ENCODE measurements at places on chromosomes 5 and 9.

DNA sequence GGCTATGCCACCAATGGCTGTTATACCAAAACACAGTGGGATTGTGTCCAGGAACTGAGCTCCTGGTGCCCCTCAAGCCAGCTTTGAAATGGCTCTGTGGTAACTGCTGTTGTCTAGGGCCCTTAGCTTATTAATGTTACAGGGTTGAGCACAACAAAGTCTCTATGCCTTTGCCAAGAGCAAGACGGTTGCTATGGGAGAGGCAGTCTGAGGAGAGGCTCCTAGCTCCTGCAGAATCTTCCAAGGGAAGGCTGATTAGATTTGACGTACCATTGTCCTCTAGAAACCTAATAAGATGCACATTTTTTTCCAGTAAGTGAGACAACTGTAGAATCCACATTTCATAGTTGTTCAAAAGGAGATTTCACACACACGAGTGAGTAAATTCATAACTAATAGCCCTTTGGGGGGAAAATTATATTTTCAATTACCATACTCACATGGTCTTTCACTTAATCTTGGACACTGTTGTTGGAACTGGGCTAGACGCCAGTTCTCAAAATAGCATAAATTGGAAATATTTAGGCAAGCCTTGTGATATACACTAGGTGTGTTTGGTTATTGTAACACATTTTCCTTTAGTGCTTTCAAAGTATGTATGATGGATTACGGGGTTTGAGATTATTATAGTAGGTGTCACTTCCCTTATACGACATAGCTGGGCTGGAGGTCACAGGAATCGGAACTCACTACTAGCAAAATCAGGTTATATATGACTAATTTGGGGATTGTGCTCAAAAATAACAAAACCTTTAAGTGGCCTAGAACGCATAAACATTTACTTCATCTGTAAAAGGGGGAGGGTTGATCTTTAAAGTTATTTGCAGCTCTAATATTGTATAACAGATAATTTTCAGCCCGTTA is 186.3 kb upstream of the EGFLAM start:
- DNase-seq, result no peak

GRCh38 chr9:23526806-23527205 is 299.2 kb downstream of the ELAVL2 start:
- no peak for DNase-seq

GRCh38 chr9:121107881-121108280 is 33.1 kb downstream of the CNTRL start:
- no peak for DNase-seq

DNA sequence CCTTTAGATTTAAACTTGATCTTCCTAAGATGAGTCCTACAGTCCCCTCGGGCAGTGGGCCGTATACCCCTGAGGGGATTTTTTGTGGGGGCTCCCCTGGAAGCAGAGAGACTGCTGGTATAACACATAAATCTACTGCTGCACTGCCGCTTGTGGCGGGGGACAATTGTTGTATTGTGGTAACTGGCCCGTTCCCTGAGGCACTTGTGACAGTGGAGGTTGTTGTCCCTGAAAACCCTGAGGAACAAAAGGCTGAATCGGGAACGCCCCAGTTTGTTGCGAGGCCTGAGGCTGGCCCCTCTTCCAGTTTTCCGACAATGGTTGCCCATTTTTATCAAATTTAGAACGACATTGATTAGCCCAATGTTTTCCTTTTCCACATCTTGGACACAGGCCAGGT is 4.7 kb upstream of the TMEM141 start:
- no peak for DNase-seq

DNA sequence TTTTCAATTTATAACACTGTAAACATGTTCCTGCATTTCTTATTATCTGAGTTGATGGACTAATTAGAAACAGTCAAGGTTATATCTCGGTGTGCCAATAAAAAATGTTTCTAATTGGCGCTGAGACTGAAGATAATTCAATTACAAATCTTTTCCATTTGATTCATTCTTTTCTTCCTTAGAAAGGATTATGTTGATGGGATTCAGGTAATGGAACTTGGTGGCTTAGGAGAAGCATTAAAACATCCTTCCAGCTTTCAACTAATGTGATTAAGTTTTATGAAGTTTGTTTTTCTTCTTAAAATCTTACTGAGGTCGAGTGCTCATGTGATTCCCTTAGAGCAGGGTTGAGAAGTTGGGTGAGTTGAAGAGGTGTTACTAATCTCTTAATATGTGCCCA is 1015.3 kb downstream of the NR2F1-AS1 start:
- no peak for DNase-seq

DNA sequence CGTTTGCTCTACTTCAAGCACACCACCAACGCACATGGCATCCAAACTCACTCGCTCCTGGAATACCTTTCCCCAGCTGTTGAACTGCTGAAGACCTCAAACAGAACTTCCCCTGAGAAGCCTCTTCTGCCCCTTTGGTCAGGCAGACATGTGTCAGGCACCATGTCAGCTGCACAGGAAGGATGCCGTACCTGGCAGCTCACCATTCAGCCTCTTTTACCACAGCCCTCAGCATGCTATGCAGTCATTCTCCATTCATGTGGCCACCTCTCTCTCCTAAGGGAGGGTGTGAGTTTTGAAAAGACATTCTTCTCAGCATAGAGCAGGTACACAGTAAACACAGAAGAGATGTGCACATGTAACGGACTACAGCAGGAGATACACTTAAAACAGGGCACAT is 14.2 kb downstream of the IL4 start:
- DNase-seq, result peak; percentile 41

GRCh38 chr9:101398068-101398929 is at the start of the genes MRPL50 and ZNF189:
Gene MRPL50 (minus strand): TSS chr9:101398618. CDS start chr9:101398592, 26 bp downstream.
Gene ZNF189 (plus strand): TSS chr9:101398851. CDS start chr9:101399157, 306 bp downstream.
- DNase-seq, result peak; percentile 95

DNA sequence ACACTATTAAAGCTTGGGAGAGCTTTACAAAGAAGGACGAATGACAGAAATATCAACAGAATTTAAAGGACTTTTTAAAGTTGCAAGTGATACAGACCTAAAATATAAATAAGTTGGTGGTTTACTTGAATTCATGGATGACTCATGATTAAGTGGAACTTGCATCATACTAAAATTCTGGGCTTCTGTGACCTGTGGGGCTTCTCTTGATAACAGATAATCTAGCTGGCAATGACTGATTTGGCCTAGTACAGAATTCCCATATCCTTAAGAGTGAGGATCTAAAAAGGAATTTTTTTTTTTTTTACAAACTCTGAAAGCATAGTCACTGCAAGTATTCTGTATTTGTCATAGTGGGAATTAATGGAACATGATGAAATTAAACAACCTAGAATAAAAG is 543.7 kb upstream of the SGCD start:
- no peak for DNase-seq

GRCh38 chr9:77938163-77938562 is 93.4 kb downstream of the GNAQ start:
- no peak for DNase-seq

DNA sequence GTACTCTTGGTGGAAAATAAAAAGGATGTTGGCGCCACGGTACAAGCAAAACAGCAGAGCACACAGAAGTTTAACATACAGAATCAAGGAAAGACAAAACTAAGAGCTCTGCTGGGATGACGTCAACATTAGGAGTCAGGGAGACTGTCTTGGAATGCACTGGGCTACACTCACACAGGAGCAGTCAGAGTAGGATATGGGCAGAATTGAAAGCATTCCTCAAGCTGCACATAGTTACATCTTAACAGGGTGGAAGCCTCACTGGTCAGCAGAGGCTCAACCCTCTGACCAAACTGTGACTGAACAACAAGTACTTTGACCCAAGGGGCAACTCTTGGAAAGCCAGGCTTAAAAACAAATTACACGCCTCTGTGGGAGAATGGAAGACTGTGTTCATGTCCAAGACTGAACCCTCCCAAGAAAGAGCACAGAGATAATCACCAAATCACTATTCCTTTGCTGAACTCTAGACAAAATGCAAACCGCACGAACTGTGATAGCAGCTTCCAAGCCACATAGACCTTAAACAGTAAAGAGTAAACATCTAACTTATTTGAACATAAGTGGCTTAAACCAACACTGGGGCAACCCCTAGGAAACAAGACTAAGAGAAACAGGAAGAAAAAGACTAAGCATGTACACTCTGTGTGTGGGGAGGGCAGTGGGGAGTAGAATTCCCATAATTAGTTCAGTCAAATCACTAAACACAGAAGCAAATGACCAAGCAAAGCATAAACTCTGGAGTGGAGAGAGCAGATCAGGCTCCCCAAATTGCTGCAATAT is 772.7 kb downstream of the PRELID2 start:
- no peak for DNase-seq

- no peak for DNase-seq
Observed at GRCh38 chr5:62576570-62577170, 1.9 kb upstream of the LRRC70 start.

- no peak for DNase-seq
Observed at GRCh38 chr5:98320343-98320742, 453.1 kb upstream of the RGMB start.

DNA sequence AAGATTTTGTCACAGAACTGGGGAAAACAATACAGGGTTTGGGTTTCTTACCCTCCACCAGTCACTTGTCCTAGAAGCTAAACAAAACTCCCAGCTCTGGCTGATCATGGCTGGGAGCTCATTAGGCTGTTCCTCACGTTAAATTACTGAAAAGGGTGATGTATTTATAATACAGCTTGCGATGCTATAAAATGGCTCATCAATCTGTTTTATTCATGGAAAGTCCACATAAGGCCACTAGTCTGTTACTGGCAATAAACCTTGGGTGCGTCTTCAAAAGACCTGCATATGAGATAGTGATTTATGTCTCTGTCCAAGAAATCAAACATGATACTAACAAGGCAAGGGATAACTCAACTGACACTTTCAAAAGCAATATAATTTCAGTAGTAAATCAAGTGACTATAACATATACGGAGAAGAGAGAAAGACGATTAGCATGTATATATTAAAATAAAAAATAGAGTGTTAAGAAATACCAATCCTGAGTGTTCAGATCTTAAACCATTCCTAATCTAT is 219.0 kb downstream of the BNC2 start:
- DNase-seq, result no peak

- DNase-seq, result no peak
Observed at GRCh38 chr5:171703146-171703545, 82.5 kb upstream of the SMIM23 start.

GRCh38 chr9:130782886-130783530 is 52.0 kb upstream of the ABL1 start:
- no peak for DNase-seq

DNA sequence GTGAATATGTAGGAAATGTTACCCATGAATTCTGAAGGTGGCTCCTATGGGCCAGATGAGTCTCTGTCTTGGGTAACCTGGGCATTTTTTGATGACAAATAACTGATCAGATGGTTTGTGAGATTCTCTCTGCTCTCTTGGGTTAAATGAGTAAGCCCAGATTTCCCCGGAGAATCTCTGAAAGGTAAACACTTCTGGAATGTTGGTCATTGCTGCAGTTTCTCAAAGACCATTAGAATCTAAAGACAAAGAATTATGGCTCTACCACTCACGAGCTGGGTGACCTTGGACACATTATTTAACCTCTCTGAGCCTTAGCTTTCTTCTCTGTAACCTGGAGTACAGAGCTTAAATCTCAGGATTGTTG is 191.2 kb downstream of the DAB2IP start:
- no peak for DNase-seq

DNA sequence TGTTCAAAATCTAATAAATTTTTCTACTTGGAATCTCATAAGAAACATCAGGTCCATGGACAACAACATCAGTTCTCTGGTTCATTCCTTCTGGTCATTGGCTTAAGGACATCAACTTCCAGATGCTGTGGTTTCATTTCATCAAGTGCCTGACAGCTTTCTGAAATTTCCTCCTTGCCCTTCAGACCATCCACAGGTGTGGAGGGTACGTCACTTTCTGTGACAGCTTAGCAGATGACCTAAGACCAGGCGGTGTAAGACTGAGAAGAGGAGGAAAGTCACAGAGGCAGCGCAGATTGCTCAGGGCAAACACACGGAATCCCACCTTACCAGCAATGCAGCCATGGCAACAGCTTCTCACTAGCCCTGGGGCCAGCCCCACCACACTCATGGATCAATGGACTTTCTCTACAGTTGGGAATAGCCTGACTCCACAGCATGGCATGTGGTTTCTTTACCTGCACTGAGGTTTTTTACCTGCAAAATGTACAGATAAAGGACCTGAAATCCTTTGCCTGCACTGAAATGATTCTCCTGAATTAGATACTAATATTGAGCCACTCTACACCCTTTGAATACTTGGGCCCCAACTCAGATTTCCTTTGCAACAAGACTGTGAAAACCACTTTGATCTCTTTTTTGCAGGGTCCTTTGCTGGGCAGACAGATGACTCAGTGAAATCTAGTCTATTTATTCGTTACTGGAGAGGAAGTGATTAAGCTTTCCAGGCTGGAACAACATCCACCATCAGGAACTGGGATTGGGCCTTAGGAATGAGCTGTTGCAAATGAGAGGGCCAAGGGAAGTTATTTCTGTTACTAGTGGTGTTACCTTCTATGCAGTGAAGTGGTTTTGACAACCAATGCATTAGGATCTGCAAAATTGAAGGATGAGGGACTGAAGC is 26.9 kb downstream of the TICAM2 start:
- DNase-seq, result no peak

DNA sequence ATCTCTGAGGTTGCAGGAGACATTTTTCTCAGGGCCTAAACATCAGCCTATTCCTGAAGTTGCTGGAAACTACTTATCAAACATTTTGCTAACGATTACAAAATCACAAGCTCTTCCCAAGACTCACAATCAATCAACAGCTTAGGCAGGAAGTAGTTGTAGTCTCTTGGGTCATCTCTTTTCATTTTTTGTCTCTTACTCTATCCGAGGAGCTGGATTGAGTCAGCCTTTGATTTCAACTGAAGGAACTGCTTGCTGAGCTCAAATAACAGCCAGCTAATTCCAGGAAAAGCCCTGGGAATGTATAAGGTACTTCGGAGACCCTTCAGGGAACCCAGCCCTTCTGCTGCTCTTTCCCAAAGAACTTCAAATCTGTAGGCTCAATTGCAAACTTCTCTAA is 398.9 kb downstream of the PLK2 start:
- DNase-seq, result no peak
